ENCODE measurements at places on chromosomes 12 and 14.

- no peak for DNase-seq
Measured at GRCh38 chr12:54622463-54623183, 12.1 kb downstream of the LACRT start.

- DNase-seq: no peak
Measured at GRCh38 chr14:74546416-74546815, 52.9 kb downstream of the ISCA2 start.

GRCh38 chr12:30500532-30500931 is 195.1 kb downstream of the IPO8 start:
- no peak for DNase-seq

DNA sequence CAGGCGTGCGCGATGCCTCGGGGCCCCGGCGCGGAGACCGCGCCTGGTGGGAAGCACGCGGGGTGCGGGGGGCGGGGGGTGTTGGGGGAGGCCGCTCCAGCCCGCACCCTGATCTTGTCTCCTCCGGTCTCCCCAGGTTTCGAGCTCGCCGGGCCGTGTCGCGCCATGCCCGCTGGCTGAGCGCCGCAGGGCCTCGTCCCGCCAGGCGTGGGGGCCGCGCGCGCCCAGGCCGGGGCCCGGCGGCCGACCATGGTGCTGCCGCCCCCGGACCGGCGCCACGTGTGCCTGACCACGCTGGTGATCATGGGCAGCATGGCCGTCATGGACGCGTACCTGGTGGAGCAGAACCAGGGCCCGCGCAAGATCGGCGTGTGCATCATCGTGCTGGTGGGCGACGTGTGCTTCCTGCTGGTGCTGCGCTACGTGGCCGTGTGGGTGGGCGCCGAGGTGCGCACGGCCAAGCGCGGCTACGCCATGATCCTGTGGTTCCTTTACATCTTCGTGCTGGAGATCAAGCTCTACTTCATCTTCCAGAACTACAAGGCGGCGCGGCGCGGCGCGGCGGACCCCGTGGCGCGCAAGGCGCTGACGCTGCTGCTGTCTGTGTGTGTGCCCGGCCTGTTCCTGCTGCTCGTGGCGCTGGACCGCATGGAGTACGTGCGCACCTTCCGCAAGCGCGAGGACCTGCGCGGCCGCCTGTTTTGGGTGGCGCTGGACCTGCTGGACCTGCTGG is 2.4 kb downstream of the TMEM121 start:
- no peak for DNase-seq

DNA sequence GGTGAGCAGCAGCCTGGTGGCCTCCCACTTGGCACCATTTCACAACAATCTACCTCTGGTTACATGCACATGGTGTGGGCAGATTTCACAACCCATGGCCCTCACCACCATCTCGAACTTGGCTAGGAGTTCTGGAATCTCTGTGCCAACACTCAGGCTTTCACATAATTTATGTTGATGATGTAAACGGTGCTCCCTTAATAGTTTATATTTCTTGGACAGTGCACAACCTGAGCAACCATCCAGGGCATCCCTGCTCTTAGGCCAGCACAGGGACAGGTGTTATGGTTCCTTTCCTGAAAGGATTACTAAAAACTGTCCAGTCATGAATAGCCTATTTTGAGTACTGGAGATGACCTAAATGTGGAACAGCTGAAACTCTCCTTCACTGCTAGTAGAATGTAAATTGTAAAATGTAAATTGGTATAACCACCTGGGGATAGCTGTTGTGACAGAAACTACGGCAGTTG is 28.6 kb downstream of the ABCB9 start:
- no peak for DNase-seq
